ENCODE measurements at places on chromosomes 4 and X.

DNA sequence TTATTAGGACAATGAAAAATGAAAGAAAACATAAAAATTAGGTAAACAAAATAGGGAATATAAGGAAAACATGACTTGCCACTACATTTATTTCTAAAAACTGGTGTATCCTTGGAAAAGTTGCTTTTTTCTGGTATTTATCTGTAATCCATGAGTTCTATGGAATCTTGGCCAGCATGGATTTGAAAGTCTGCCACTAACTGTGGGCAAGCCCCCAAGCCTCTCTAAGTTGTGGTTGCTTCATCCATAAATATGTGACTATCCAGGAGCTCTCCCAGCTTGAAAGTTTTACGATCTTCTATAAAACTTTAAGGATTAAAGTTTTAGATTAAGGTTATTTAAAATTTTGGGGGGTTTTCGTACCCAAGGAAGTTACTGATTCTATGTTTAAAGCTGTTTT, 21.8 kb downstream of the RPS6KA3 start:
- DNase-seq, result no peak

- no peak for DNase-seq
These were observed 276.9 kb upstream of the PCDH7 start for GRCh38 chr4:30443289-30443688.

DNA sequence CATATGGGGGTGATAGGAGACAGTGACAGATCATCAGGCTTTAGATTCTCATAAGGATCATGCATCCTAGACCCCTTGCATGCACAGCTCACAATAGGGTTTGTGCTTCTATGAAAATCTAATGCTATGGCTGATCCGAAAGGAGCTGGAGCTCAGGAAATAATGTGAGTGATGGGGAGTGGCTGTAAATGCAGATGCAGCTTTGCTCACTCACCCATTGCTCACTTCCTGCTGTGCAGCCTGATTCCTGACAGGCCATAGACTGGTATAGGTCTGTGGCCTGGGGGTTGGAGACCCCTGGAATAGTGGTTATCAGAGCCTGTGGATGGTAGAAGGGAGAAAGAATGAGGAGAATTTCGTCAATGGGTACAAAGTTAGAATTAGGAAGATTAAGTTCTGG, 2751.1 kb downstream of the ARAP2 start:
- no peak for DNase-seq

DNA sequence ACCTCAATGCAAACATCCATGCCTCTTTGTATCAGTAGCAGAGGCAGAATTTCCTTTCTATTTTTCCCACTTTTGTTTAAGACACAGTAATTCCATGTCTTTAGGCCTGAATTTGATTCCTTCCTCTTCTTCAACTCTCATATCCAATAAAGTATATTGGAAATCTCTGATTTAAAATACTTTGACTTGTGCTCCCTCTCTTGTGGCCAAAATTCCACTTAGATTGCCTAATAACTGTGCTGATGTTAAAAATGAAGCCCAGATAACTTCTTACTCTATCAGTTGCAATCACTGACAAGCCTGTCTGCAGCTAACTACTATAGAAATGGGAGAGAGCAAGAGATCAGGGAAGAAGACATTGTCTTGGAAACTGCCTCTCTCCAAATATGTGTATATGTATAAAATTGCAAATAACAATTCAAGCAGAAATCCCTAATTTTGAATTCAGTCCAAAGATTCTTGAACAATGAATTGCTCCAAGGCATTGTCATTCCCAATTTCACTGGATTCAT, 163.5 kb upstream of the SPIN4 start:
- no peak for DNase-seq

Data from stimulated activated CD8-positive, alpha-beta memory T cell treated with anti-CD3 and anti-CD28 coated beads, Interleukin-4, amount 100 ng/mL, for 1 hour (primary cell).